HepG2 (cell line): ENCODE measurements at places on chromosomes 13 and 19. TPM values are rescaled to one million over a fixed set of nuclear protein-coding genes. Genes with fewer than 3 reads are reported as not detected.

Gene GAS6
- 0.09 and 0.11 TPM in 2 replicates for total RNA-seq

DNA sequence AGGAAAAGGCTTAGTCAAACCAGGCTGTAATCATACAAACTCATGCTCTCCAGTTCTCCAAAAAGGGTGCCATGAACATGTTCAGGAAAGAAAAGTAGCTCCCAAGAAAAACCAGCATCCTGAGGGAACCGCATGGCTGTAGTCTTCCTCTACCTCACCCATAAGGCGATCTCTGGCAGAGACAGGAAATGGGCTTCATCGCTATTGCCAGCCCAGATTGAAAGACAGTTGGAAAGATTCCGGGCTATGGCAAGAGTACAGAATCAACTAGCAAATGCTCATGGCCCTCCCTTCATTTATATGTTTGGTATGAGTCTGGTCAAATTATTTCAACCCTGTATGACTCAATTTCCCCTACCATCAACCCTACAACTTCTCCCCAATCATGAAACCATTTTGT is 140.1 kb downstream of the LHFPL6 start:
- no peaks in the 10 kb centered on the region for H3K4me1 ChIP-seq
- H3K27ac ChIP-seq: no peak overlapping the region
- H3K27me3 ChIP-seq: no peaks in the 10 kb centered on the region; the same call in 2 of the 3 replicates

- no peak overlapping the region for H3K27ac ChIP-seq
- H3K4me1 ChIP-seq: peaks cover 13% of the 10 kb centered on the region
- no peaks in the 10 kb centered on the region for H3K27me3 ChIP-seq
- DNase-seq: peak; percentile 41
Observed at GRCh38 chr19:17385878-17386611, 8.0 kb downstream of the CCDC194 start.

Gene KCNRG
- total RNA-seq: 0.94 and 1.0 TPM in 2 replicates

DNA sequence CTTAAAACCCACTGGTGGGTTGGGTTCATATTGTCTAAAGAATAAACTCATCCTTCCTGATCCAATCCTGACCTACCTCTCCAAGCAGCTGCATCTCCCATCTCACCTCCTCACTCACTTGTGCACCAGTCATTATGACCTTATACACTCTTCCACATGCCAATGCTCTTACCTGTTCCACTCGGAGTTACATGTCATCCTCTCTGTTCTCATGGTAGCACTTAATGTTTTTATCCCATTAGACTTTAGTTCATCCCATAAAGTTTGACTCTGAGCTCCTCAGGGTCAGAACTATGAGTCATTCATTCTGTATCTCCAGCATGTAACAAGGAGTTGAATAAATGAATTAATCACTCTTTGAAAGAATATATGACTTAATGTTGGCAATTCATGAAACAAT is 330.2 kb downstream of the KLF12 start:
- H3K4me3 ChIP-seq: no peak overlapping the region
- H3K36me3 ChIP-seq: no peaks in the 10 kb centered on the region
- no peak for DNase-seq

GRCh38 chr19:43741075-43741825 is 13.5 kb downstream of the SMG9 start:
- no peaks in the 10 kb centered on the region for H3K4me1 ChIP-seq
- H3K36me3 ChIP-seq: peaks cover 32% of the 10 kb centered on the region
- H3K27me3 ChIP-seq: no peaks in the 10 kb centered on the region
- no peak overlapping the region for H3K27ac ChIP-seq
- no peak for DNase-seq

GRCh38 chr19:30135797-30136196 is 193.8 kb downstream of the URI1 start:
- peaks cover 9% of the 10 kb centered on the region; the same call in 1 of the 3 replicates for H3K27me3 ChIP-seq
- no peaks in the 10 kb centered on the region for H3K36me3 ChIP-seq
- no peak overlapping the region for H3K4me3 ChIP-seq
- H3K27ac ChIP-seq: no peak overlapping the region

DNA sequence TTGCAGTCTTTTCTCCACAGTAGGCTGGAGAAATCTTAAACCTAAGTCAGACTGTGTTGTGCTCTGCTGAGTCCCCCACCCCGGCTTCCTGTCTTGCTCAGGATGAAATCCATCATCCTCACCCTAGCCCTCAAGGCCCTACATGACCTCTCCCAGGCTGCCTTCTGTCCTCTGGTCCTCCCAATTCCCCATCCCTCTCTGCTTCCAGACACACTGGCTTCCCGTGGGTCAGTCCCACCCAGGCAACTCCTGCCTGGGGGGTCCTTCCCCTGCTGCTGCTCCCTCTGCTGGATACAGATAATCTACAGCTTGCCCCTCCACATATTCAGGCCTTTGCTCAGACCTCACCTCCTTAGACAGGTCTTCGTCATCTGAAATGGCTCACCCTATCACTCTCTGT is 18.4 kb upstream of the CBY2 start:
- no peaks in the 10 kb centered on the region for H3K4me1 ChIP-seq
- no peak for DNase-seq
- H3K27me3 ChIP-seq: 0 out of 3 replicates have a peak, but pooled peaks cover 7% of the 10 kb centered on the region
- H3K36me3 ChIP-seq: no peaks in the 10 kb centered on the region
- H3K27ac ChIP-seq: no peak overlapping the region
- H3K4me3 ChIP-seq: no peak overlapping the region

- H3K36me3 ChIP-seq: no peaks in the 10 kb centered on the region
- H3K4me1 ChIP-seq: no peaks in the 10 kb centered on the region
- no peak overlapping the region for H3K4me3 ChIP-seq
- H3K27me3 ChIP-seq: peaks cover 1% of the 10 kb centered on the region
- H3K27ac ChIP-seq: no peak overlapping the region
Observed at GRCh38 chr19:6319376-6319775, 14.0 kb downstream of the ACER1 start.

Gene ZNF229
- total RNA-seq: 0.11 and 0.52 TPM in 2 replicates

- no peaks in the 10 kb centered on the region for H3K27me3 ChIP-seq
- no peak for DNase-seq
- H3K4me3 ChIP-seq: no peak overlapping the region
- no peaks in the 10 kb centered on the region for H3K36me3 ChIP-seq
- no peaks in the 10 kb centered on the region for H3K4me1 ChIP-seq
Observed at GRCh38 chr13:46195016-46195415, 13.0 kb upstream of the LCP1 start.

- 0 out of 3 replicates have a peak, but pooled peaks cover 5% of the 10 kb centered on the region for H3K36me3 ChIP-seq
- H3K4me1 ChIP-seq: no peaks in the 10 kb centered on the region
- H3K4me3 ChIP-seq: no peak overlapping the region
- no peaks in the 10 kb centered on the region for H3K27me3 ChIP-seq
Observed at GRCh38 chr19:50293263-50294004, 35.7 kb downstream of the KCNC3 start.

Gene B3GNT3
- 0.48 and 0.86 TPM in 2 replicates for total RNA-seq

GRCh38 chr13:48654511-48654910 is 782 bp downstream of the CYSLTR2 start:
- peaks cover 15% of the 10 kb centered on the region for H3K4me1 ChIP-seq
- no peaks in the 10 kb centered on the region for H3K27me3 ChIP-seq
- H3K4me3 ChIP-seq: no peak overlapping the region
- no peak for DNase-seq
- no peak overlapping the region for H3K27ac ChIP-seq

- peak; percentile 76 for DNase-seq
- H3K4me1 ChIP-seq: peaks cover 49% of the 10 kb centered on the region
- H3K27ac ChIP-seq: no peak overlapping the region
- H3K27me3 ChIP-seq: no peaks in the 10 kb centered on the region
Observed at GRCh38 chr13:99614465-99614885, 113.2 kb downstream of the TM9SF2 start.

GRCh38 chr19:22882797-22883196 is 50.7 kb downstream of the ZNF723 start:
- peak; percentile 15 for DNase-seq
- no peak overlapping the region for H3K4me3 ChIP-seq
- no peaks in the 10 kb centered on the region for H3K4me1 ChIP-seq
- H3K27ac ChIP-seq: no peak overlapping the region
- no peaks in the 10 kb centered on the region for H3K27me3 ChIP-seq

GRCh38 chr19:50739132-50739913 is 16.2 kb downstream of the CLEC11A start:
- no peak overlapping the region for H3K4me3 ChIP-seq
- H3K27me3 ChIP-seq: no peaks in the 10 kb centered on the region; the same call in 1 of the 2 replicates
- H3K27ac ChIP-seq: no peak overlapping the region
- DNase-seq: no peak
- no peaks in the 10 kb centered on the region for H3K4me1 ChIP-seq
- H3K36me3 ChIP-seq: no peaks in the 10 kb centered on the region

Gene PTGER1
- total RNA-seq: not detected in 2 replicates

DNA sequence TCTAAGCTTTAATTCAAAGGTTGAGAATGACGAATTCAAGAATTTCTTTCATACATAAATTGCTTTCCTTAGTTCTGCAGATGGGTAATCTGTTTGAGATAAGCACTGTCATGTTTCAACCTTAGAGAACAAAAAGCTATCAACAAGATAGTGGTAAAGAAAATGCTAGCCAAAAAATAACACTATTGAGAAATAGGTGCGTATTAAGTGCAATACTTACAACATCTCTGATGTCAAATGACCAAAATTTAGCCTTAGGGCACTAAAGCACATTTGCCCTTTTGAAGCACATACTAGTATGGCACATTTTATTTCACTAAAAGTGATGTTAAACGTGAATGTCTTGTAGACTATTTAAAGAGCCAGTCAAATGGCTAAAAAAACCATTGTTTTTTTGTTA is 4.9 kb downstream of the KBTBD6 start:
- no peak overlapping the region for H3K27ac ChIP-seq
- H3K4me3 ChIP-seq: no peak overlapping the region
- no peaks in the 10 kb centered on the region for H3K27me3 ChIP-seq
- no peak for DNase-seq
- H3K36me3 ChIP-seq: peaks cover 1% of the 10 kb centered on the region; the same call in 1 of the 2 replicates
- peaks cover 45% of the 10 kb centered on the region for H3K4me1 ChIP-seq

DNA sequence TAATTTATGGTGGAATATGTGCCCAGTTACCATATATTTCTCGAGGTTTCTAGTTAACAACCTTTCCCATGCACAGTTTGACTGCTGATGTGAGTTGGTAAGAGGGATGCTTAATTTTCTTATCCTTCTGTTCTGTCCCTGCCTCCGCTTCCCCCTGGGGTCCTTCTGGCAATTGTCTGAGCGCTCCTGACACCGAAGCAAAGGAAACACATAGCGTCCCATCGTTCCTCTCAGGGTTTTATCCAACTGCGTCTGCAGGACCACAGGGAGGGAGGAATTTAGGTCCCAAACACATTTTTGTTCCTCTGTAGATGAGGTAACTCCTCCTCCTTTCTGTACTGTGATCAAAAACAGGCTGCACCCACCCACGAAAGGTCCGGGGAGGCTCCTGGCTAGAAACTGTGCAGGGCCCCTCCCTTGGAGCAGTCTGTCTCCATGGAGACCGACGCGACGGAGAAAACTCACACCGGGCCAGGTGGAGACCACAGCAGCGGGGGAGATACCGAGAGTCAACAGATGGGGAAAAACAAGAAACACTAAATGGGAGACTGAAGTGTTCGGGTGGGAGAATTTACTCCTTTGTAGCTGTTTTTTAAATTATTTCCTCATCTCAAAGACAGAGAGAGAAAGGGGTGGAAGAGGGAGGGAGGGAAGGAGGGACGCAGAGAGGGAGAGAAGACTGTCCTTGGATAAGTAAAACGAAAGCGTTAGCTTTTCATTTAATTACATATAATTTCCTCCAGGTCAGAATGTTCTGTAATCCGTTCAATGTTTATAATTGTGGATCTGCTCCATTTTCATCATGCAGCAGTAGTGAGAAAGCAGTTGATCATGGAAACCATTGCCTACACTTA is 191.8 kb upstream of the NBEA start:
- no peak for DNase-seq
- no peaks in the 10 kb centered on the region for H3K36me3 ChIP-seq
- no peaks in the 10 kb centered on the region for H3K4me1 ChIP-seq
- no peak overlapping the region for H3K27ac ChIP-seq
- no peaks in the 10 kb centered on the region for H3K27me3 ChIP-seq

GRCh38 chr13:24063281-24063877 is 97.1 kb upstream of the SPATA13 start:
- H3K4me1 ChIP-seq: 0 out of 2 replicates have a peak, but pooled peaks cover 7% of the 10 kb centered on the region
- H3K27me3 ChIP-seq: peaks cover 5% of the 10 kb centered on the region; the same call in 2 of the 3 replicates
- H3K27ac ChIP-seq: no peak overlapping the region
- no peak overlapping the region for H3K4me3 ChIP-seq
- H3K36me3 ChIP-seq: no peaks in the 10 kb centered on the region

DNA sequence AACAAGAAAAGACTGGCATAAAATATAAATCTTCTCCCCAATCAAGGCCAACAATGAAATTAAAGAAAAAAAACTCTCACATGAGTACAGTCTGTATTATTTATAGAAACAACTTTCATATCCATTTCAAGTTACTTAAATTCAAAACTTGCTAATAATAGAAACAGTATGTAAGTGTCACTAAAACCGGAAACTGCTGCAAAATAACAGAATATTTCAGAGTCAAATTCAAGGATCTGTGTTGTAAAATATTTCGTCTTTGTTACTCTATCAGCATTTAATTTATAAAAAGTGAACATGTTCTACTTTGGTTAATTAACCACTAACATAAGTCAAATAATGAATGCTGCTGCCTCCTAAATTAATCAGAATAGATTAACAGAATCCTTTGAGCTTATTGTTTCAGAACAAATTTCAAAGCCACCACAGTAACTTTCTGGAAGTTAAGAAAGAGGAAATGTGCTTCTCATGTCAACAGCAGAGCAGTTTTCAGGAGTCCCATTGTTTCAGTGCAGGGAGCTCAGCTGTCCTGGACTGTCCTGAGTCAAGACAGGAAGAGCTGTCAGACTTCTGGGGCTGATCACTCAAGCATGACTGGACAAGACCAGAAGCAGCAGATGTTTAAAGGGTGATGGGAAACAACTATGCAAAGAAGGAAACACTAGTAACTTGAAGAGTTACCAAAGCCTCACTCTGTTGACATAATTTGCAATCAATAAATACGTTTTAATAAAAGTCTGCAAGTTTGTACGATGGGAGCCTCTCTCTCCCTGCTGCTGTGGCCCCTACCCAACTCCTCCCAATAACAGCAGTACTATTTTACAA is 76.9 kb downstream of the FOXO1 start:
- peaks cover 5% of the 10 kb centered on the region; the same call in 1 of the 3 replicates for H3K36me3 ChIP-seq
- DNase-seq: peak; percentile 56
- H3K4me3 ChIP-seq: no peak overlapping the region
- H3K27ac ChIP-seq: peak overlapping the region; percentile 25
- H3K27me3 ChIP-seq: no peaks in the 10 kb centered on the region

GRCh38 chr13:100044936-100045335 is 44.0 kb upstream of the PCCA start:
- H3K27ac ChIP-seq: no peak overlapping the region
- no peak overlapping the region for H3K4me3 ChIP-seq
- H3K4me1 ChIP-seq: peaks cover 20% of the 10 kb centered on the region
- peak; percentile 20 for DNase-seq
- no peaks in the 10 kb centered on the region; the same call in 1 of the 2 replicates for H3K27me3 ChIP-seq

- no peak overlapping the region for H3K27ac ChIP-seq
- H3K4me1 ChIP-seq: no peaks in the 10 kb centered on the region
- DNase-seq: no peak
- no peak overlapping the region for H3K4me3 ChIP-seq
- peaks cover 10% of the 10 kb centered on the region; the same call in 1 of the 3 replicates for H3K36me3 ChIP-seq
Observed at GRCh38 chr19:3543150-3544057, 4.4 kb downstream of the TEKTIP1 start.

Gene GFY
- not detected in 2 replicates for total RNA-seq

Gene IGLON5
- total RNA-seq: 0.04 TPM in 1 of 2 replicates, not detected in the other

- no peaks in the 10 kb centered on the region for H3K4me1 ChIP-seq
- peaks cover 2% of the 10 kb centered on the region; the same call in 1 of the 2 replicates for H3K27me3 ChIP-seq
- no peaks in the 10 kb centered on the region for H3K36me3 ChIP-seq
- H3K27ac ChIP-seq: no peak overlapping the region
Observed at GRCh38 chr19:10061717-10062310, 24.3 kb upstream of the SHFL start.

Gene CGB2
- not detected in 2 replicates for total RNA-seq
